ENCODE measurements at places on chromosomes 6 and 20. TPM values are rescaled to one million over a fixed set of nuclear protein-coding genes. Genes with fewer than 3 reads are reported as not detected.

The LIME1 gene
- 101 TPM for total RNA-seq

DNA sequence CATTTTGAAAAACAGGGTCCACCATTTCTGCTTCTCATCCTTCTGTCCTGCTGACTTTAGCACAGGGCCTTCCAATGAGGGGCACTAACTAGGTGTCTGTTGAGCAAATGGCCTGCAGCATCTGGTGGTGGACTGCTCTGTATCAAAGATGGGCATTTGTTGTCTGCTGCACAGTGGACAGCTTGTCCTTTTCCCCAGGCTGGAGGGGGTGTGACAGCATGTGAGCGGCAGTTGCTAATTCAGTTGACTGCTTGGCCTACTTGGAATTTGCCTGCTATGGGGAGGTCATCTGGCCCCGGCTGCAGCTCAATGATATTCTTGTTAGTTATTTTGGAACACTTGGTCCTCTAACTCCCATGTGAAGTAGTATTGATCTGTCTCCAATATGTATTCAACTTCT is 93.7 kb downstream of the SH3BGRL2 start:
- H3K4me1 ChIP-seq, result no peaks in the 10 kb centered on the region
- no peak for DNase-seq
- no peak overlapping the region for H3K4me3 ChIP-seq
- no peaks in the 10 kb centered on the region for H3K27me3 ChIP-seq

- H3K27me3 ChIP-seq, result no peaks in the 10 kb centered on the region
- no peak for DNase-seq
- H3K4me3 ChIP-seq, result no peak overlapping the region
- no peaks in the 10 kb centered on the region for H3K4me1 ChIP-seq
These were observed 686.7 kb downstream of the COL12A1 start for GRCh38 chr6:74519163-74519562.

DNA sequence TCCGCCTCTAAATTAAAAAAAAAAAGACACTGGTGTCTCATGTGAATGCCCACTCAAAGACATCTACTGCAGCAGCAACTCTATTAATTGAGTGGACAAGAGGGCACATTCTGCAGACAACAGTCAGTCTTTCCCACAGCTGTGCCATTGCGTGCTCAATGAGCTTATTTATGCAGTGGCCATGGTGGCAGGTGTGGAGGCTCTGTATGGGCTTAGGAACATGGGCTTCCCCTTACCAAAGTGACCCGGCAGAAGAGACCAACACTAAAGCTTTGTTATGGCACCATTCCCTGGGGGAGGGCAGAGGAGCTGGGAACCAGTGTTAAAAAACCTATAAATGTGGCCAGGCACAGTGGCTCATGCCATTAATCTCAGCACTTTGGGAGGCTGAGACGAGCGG is 4.2 kb upstream of the VAPB start:
- H3K27me3 ChIP-seq, result no peaks in the 10 kb centered on the region
- H3K4me1 ChIP-seq, result peaks cover under 1% of the 10 kb centered on the region
- DNase-seq, result no peak
- no peak overlapping the region for H3K4me3 ChIP-seq

GRCh38 chr6:106568530-106568929 is 60.8 kb downstream of the RTN4IP1 start:
- no peak overlapping the region for H3K27ac ChIP-seq
- no peaks in the 10 kb centered on the region for H3K4me1 ChIP-seq
- H3K4me3 ChIP-seq, result no peak overlapping the region
- H3K36me3 ChIP-seq, result no peaks in the 10 kb centered on the region
- no peaks in the 10 kb centered on the region for H3K27me3 ChIP-seq

GRCh38 chr20:12847872-12848271 is 160.9 kb upstream of the SPTLC3 start:
- DNase-seq, result no peak
- no peak overlapping the region for H3K27ac ChIP-seq
- H3K4me3 ChIP-seq, result no peak overlapping the region
- H3K36me3 ChIP-seq, result no peaks in the 10 kb centered on the region
- H3K27me3 ChIP-seq, result no peaks in the 10 kb centered on the region

- no peak overlapping the region for H3K4me3 ChIP-seq
- peak overlapping the region; percentile 62 for H3K27ac ChIP-seq
- no peaks in the 10 kb centered on the region for H3K4me1 ChIP-seq
- no peaks in the 10 kb centered on the region for H3K27me3 ChIP-seq
- H3K36me3 ChIP-seq, result no peaks in the 10 kb centered on the region
These were observed 517.4 kb upstream of the JARID2 start for GRCh38 chr6:14728396-14729024.
